Amniotic epithelial cell (primary cell): ENCODE measurements at places on chromosomes 6 and 20.

DNA sequence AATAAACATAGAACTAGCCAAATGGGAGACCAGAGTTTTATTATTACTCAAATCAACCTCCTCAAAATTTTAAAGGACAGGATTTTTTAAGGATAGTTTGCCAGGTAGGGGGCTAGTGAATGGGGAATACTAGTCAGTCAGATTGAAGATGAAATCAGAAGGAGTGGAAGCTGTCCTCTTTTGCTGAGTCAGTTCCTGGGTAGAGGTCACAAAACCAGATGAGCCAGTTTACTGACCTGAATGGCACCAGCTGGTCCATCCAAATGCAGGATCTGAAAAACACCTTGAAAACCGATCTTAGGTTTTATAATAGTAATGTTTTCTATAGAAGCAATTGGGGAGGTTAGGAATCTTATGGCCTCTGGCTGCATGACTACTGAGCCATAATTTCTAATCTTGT is 558.2 kb downstream of the PKHD1 start:
- DNase-seq = no peak

- peak; percentile 75 for DNase-seq
These were observed at the start of gene BICRAL for GRCh38 chr6:42781796-42782688. TSS of gene BICRAL (plus strand) at chr6:42782052. CDS start at chr6:42822023, 39,971 bp downstream.

- peak; percentile 77 for DNase-seq
These were observed 1.9 kb downstream of the RNF217 start for GRCh38 chr6:124963831-124964763.

- DNase-seq = no peak
These were observed 278.8 kb upstream of the RUNX2 start for GRCh38 chr6:45049188-45049843.

DNA sequence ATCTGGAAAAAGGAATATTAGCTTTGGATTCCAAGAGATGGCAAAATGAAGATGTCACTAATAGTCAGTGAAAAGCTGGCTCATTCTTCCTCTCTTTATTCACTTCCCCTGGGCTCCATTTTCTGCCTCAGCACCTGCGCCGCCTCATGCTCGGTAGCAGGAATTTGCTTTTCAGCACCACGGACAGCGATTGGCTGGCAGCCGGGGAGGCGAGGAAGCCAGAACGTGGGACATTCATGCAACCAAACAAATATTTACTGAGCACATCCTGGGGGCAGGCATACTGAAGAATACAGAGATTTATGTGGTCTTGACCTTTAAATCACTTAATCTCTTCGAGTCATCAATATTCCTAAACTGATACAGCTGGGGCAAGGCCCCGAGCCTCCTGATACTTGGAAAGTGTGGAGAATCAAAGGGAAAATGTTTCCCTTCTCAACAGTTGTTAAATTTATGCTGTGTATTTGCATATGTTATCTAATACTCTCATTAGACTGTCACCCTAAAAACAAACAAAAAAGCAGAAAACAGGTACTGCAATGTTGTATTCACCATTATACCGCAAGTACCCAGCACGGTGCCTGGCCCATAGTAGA is 12.1 kb upstream of the PDYN start:
- DNase-seq = peak; percentile 49

DNA sequence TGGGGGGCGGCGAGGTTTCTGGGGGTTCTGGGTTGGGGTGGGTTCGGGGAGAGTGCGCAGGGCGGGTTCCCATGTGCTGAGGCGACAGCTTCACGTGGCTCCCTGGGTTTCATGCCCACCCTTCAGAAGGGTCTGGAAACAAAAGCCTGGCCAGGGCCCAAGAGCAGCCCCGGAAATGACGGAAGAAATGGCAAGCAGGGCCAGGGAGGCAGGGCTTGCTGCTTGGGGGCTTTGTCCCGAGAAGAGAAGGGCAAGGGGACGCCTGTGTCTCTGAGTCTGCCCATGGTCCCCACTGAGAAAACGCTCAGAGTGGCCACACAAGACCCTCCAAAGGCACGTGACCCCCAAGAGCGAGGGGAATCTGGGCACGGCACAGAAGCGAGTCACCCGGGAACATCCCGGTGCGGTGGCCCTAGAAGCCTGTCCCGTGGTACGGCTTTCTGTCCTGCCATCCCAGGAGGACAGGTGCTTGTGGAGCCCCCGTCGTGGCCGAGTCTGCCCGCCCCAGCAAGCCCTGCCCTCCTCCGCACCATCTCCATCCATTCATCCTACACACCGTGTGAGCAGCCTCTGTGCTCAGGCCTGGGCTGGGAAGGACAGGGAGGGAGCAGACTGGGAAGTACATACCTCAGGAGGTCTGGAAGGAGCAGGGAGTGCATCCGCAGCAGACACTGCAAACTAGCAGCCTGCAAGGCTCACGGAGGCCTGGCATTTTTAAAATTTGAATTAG is 9.0 kb downstream of the NPEPL1 start:
- no peak for DNase-seq
